Stimulated activated CD8-positive, alpha-beta memory T cell treated with anti-CD3 and anti-CD28 coated beads, Interleukin-15, amount 100 ng/mL, for 48 hours (primary cell): ENCODE measurements at places on chromosomes 1 and 21.

- no peak for DNase-seq
These were observed 126.6 kb downstream of the DISP1 start for GRCh38 chr1:222941425-222941824.

DNA sequence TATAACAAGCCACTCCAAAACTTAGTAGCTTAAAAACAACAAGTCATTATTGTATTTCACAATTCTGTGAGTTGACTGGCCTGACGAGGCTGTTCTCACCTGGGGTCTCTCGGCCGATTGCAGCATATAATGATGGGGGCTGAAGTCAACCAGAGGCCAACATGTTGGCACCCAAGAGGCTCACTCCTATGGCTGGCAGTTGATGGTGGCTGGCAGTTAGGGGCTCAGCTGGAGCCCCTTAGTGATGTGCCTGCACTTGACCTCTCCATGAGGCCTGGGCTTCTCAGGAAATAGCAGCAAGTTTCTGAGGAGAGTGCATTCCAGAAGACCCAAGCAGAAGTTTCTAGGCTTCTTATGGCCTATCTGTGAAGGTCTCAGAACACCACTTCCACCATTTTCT is 459.4 kb downstream of the NPHP4 start:
- DNase-seq, result no peak

- DNase-seq, result peak; percentile 7
These were observed 33.3 kb downstream of the GNPAT start for GRCh38 chr1:231274119-231274825.

DNA sequence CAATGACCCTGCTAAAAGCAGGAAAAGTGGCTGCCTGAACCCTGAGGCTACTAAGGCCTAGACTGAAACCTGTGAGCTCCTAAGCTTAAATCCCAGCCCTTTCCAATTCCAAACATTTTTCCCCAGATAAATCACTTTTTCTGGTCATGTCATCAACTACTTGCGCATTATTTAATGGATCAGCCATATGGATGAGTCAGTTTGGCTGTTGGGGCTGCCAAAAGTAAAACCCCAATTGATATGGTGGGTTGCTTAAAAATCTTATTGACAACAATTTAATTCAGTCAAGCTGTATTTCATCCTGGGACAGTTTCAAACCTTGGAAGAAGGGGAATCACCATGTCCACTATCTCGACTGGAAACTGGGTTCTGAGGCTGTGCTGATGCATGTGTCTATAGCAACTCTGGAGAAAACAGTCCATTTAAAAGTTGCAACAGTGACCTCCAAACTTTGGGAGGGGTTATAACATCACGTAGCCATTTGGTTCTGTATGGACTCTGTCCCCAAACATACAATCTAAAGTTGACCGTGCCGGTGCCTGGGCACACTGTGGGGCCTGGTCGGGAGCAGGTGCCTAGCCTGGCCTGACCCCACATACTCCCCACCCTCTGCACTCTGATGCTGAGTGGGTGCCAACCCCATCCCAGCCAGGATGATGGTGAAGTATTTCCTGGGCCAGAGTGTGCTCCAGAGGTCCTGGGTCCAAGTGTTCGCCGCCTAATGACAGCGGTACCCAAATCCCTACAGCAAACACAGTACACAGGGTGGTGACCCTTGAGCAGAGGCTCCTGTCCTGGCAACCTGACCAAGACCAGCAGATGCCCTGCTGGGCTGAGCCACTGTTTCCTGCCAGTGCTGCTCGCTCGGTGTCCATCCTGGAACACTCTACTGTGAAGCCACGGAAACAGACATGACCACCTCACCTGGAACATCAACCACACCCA is 46.5 kb upstream of the LRRC52 start:
- no peak for DNase-seq

DNA sequence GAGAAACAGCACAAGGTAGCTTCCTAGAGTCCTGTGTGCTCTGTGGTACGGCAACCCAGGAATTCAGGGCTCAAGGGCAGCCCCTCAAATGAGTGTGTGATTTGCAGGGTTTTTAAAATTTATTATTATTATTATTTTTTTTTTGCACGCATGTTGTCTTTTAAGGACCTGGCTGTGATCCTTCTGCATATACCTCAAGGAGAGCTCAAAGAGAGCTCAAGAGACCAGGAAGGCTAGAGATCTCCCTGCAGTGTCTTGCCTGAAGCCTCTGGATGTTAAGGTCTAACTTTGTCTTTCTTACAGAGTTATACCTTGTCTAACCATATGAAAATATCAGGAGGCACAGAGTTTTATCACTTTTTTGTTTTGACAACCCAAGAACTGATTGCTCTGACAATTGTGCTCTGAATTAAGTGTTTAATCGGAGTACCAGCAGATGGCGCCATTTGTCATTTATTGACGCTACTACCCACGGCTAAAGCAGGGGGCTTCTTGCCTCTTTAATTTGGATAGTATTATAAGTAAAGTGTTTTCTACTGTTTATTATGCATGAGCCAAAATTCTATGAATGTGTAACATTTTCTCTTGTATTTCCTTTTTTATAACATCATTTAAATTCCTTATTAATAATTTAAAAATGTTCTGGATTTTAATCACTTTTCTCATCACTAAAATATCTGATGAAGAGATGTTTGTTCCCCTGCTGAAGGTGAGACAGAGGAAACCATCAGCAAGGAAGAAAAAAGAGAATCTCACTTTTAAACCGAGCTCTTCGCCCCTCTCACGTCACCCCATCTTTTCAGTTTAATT is 35.8 kb upstream of the LMO4 start:
- DNase-seq, result peak; percentile 8

DNA sequence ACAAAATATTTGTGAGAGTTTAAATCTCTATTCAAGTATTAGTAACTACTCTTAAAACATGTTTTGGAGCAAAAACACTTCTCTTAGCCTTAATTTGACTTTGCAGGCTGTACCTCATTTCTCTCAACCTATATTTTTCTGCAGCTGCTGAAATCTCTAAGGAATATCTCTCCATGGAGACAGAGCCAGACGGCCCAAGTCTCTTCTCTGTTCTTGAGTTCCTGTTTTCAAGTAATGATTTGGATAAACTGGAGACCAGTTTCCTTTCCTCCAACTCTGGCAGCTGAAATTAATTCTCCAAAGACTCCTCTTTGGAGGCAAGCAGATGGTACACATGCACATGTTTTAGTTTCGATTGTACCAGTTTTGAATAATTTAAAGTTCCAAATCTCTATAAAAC is 659.7 kb upstream of the NEGR1 start:
- no peak for DNase-seq

GRCh38 chr1:82795508-82796149 is 994.9 kb downstream of the ADGRL2 start:
- no peak for DNase-seq

DNA sequence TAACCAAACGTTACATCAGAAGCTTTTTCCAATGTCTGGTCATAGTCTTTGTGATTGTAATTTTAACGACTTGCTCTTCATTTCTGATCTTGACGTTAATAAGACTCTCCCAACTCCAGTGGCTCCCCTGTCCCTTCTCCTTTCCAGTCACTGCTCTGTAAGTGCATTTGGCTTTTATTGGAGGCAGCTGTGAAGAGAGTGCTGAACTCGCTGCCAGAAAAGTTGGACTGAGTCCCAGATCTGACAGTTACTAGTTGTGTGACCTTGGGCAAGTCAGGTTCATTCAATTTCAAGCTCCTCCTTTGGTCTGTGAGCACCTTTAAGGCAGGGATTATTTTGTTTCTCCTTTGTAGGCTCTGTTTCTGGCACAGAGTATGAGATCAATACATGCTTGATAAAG is 109.6 kb upstream of the TSPAN2 start:
- no peak for DNase-seq

DNA sequence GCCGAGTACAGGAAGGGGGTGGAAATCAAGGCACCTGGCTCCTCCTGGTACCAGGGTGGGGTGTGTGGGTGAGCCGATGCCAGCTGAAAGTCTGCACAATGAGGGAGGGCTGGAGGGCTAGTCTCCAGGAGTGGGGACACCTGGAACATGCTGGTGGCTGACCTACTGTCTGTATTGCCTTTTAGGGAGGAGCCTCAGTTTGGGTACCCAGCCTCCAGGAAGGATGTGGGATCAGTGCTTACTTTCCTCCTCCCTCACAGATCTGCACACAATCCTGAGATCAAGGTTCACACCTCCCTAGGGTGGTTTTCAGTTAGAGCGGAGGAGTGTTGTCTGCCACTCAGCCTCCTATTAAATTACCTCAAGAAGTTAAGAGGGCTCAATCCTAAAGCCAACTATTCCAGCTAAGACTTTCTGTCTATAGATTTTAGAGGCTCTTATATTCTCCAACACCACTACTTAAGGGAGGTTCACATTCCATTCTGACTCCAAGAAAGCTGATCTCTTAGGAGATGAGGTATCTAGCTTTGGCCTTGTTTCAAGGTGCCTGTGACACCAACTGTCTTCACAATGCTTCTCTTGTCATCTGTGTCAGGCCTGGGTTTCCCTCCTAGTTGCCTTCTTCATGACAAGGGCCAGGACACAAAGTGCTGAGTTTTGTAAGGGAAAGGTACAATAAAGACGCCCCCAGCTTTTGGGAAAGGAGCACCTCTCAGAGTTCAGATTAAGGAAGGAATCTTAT is 15.7 kb downstream of the SSR2 start:
- DNase-seq, result no peak
